AG08396 (cell line): ENCODE measurements at places on chromosomes 5 and 9.

- DNase-seq: no peak
Observed at GRCh38 chr9:76729980-76730737, 34.1 kb upstream of the PCA3 start.

DNA sequence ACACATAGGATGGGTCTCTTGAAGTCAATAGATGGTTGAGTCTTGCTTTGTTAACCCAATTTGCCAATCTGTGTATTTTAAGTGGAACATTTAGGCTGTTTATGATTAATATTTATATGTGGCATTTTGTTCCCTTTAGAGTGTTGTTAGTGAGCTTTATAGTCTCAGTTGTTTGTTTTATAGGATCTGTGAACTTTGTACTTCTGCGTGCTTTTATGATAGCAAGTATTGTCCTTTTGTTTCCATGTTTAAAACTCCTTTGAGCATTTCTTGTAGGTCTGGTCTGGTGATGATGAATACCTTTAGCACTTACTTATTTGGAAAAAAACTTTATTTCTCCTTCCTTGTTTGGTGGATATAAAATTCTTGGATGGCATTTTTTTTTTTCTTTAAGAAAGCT, 23.8 kb downstream of the SELENOP start:
- DNase-seq: no peak

- DNase-seq: no peak
Observed at GRCh38 chr9:70607329-70607728, 192.9 kb upstream of the KLF9 start.

DNA sequence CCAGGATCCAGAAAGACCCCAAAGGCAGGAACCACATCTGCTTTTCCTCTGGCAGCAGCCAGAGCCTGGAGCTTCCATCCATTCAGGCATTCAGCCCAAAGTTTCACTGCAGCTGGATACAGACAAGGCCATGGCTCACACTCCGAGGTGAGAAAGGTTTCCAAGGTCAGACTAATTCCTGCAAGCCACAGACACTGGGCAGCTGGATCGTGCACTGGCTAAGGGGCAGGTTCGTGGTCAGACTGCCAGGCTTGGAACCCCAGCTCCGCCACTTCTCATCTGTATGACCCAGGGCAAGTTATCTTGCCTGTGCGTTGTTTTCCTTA, 36.9 kb downstream of the SPOCK1 start:
- DNase-seq: no peak

- peak; percentile 100 for DNase-seq
Observed at GRCh38 chr9:127224883-127225739, 39.5 kb upstream of the GARNL3 start.
